Activated CD4-positive, alpha-beta memory T cell treated with anti-CD3 and anti-CD28 coated beads, Interleukin-2, amount 10 ng/mL, durations not matched to agents 7 days and 5 days (primary cell): ENCODE measurements at places on chromosomes 3 and 15. TPM values are rescaled to one million over a fixed set of nuclear protein-coding genes. Genes with fewer than 3 reads are reported as not detected.

DNA sequence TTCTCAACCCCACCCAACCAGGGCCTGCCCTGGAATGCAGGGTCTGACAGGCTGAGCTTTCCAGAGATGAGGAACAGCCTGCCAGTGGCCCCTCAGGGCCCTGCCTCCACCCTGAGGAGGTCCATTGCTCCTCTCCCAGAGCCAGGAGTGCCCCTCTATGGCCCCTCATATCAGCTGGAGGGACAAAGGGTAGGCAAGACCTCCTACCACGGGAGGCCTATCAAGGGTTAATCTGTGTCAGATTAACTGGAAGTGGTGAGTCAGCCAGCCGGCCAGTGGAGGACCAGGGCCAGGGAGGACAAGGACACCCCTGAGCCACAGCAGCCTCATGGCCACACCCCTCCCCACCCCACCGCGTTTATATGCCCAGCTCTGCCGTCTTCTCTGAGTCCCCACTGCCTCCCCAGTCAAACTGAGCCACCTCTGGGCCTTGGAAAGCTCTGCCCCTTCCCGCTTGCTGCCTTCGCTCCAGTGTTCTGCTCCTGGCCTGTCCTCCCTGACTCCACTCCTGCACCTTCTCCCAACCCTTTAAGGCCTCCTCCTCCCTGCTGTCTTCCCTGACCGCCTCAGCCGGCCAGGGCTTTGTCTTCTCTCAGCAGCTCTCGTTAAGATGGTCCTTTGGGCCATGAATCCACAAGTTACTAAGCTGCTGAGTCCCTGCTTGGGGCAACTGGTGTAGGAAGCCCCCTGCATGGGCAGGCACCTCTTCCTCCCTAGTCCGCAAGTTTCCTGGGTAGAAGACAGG, 6.5 kb downstream of the CCDC33 start:
- no peak for DNase-seq

- DNase-seq, result no peak
These were observed 68.4 kb downstream of the MTHFS start for GRCh38 chr15:79828447-79828846.

DNA sequence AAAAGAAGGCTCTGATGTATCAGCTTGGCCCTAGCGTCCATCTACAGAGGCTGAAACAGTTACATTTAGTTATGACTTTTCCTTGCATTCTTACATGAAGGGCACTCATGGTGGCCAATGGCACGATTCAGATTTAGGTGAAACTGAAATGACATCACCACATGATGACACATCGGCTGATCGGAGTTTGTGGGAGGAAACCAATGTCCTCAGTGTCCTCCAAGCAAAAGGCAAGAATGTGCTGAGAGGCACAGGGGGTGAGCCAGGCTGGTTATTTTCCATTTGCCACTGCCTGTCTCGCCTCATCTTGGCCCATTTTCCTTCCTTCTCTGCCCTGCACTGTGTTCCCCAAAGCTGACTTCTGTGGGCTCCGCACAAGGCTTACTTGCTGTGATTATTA, 34.4 kb downstream of the TARS3 start:
- DNase-seq, result peak; percentile 47

- no peak for DNase-seq
These were observed 63.5 kb downstream of the FSIP1 start for GRCh38 chr15:39719109-39719508.

C3orf62 gene
- 6.9 TPM for total RNA-seq

EAF1 gene
- 31.0 TPM for total RNA-seq

NCKIPSD gene
- 37.2 TPM for total RNA-seq
